ENCODE measurements at places on chromosomes 13 and 19. TPM values are rescaled to one million over a fixed set of nuclear protein-coding genes. Genes with fewer than 3 reads are reported as not detected.

- DNase-seq: peak; percentile 78
Observed at GRCh38 chr19:29533578-29534544, 8.1 kb downstream of the VSTM2B start.

DNA sequence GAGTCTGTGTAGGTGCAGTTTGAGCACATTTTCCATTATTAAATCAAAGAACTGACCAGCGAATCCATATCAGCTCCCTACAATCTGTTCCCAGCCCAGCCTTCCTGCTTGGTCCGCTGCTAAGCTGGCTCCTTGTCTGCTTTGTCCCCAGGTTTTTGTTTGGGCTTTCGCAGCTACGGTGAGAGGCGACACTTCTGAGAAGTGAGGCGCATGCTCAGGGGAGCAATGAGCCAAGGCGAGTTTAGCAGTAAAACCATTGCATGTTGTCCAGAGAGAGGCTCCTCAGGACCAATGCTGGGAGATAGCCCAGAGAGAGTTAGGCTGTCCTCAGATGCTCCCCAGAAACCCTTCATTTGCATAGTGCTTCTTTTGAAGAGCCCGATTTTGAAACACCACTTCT, 162.0 kb downstream of the ITGBL1 start:
- no peak for DNase-seq

Gene THSD1
- total RNA-seq: 18.3 TPM

- DNase-seq: peak; percentile 88
Observed at GRCh38 chr19:7506385-7507328, 9.2 kb upstream of the ZNF358 start.

DNA sequence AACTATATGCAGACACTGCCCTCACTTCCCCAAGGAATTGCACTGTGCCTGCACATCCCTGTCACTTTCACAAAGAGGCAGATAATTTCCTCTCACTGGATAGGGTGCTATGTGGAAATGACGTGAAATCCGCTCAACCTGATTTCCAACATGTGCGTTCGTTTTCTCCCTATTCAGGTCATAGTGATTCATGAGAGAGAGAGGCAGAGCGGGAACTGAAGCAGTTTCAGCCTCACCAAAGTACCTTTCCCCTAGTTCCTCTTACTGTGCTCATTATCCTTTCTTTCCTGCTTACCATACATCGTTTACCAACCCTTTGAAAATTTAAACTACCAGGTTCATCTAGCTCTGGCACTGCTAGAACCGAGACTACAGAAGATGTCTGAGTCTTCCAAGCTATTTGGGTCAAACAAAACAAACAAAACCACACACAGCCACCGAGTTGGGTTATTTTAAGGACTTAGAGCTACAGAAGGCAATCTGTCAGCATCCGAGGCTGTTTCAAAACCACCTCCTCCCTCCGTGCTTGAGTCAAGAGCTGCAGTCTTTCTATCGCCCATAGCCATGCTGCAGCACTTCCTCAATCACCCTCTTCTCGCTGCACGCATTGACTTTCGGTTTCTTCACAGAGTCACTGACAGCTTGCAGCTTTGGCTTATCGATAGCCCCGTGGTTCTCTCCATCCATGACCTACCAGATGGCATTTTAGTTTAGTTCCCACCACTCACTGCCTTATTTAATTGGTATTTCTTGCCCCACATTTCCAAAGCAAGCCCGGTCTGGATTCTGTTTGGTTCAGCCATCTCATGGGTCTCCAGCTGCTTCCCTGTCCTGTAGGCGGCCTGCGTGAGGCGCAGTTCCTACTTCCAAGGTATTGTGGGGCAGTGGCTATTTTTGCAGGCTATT, 1395.8 kb downstream of the EFNB2 start:
- DNase-seq: no peak

GRCh38 chr19:6887316-6887715, at the start of gene ADGRE1:
Gene ADGRE1 (plus strand): TSS chr19:6887579. CDS start chr19:6887609, 30 bp downstream.
- no peak for DNase-seq

Measured in osteoblast (primary cell).